ENCODE measurements at places on chromosomes 6 and 20.

DNA sequence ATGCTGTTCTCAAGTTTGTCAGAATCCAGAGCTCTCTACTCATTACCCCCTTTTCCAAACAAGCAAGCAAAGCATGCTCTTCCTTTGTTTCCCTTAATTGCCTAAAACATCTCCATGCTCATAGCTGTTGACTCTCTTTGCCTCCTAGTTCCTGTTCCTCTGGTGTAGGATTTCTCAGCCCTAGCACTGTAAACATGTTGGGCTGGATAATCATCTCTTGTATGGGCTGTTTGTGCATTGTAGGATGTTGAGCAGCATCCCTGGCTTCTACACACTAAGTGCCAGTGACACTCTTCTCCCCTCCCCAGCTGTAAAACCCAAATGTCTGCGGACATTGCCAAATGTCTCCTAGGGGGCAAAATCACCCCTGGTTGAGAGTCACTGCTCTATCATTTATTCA is 14.0 kb downstream of the PPARD start:
- no peak for DNase-seq

GRCh38 chr6:163319609-163320366 is 94.7 kb upstream of the QKI start:
- DNase-seq = no peak

GRCh38 chr6:100096341-100096740 is 102.3 kb upstream of the MCHR2 start:
- DNase-seq = no peak

GRCh38 chr6:3393836-3394202 is 63.0 kb downstream of the SLC22A23 start:
- no peak for DNase-seq

GRCh38 chr6:122530440-122531046 is 58.9 kb upstream of the SERINC1 start:
- peak; percentile 56 for DNase-seq

GRCh38 chr20:38217791-38218565 is 42.6 kb downstream of the KIAA1755 start:
- DNase-seq = no peak

DNA sequence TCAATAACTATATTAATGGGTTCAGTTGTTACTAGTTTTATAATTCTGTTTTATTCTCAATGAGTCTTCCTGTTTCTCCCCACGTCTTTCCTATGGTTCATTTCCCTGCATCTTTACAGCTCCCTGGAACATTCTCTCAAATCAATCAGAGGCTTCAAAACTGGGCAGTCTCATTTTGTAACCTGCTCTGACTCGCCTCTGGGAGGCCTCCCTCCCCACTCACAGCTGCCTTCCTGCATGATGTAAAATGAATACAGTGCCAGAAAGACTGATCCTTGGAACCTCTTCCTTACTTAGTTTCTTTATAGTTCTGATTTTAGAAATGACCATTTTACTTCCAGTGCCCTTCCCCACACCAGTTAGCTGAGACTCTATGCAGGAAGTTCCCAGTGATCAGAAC is 103.9 kb downstream of the ESR1 start:
- no peak for DNase-seq

- no peak for DNase-seq
These were observed 507 bp upstream of the RIPPLY2 start for GRCh38 chr6:83852528-83853177.

- no peak for DNase-seq
These were observed 34.6 kb upstream of the MAPK13 start for GRCh38 chr6:36095497-36096391.

- no peak for DNase-seq
These were observed 2.8 kb upstream of the MAPK13 start for GRCh38 chr6:36127462-36128016.

DNA sequence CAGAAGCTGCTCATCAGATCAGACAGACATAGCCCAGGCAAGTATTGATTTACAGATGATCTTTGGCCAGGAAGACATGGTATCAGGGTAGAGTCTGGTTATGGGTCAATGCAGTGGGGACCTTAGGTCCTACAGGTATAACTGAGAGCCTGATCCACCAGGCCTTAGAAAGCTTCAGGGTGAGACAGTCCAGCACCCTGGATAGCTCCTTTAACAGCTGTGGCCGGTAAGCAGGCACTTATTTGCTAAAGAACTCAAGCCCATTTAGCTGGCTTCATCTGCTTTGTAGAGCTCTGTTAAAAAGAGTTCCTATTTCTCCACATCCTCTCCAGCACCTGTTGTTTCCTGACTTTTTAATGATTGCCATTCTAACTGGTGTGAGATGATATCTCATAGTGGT is 39.6 kb downstream of the ESR1 start:
- no peak for DNase-seq

GRCh38 chr6:139423971-139424667 is 49.7 kb upstream of the CITED2 start:
- peak; percentile 7 for DNase-seq

DNA sequence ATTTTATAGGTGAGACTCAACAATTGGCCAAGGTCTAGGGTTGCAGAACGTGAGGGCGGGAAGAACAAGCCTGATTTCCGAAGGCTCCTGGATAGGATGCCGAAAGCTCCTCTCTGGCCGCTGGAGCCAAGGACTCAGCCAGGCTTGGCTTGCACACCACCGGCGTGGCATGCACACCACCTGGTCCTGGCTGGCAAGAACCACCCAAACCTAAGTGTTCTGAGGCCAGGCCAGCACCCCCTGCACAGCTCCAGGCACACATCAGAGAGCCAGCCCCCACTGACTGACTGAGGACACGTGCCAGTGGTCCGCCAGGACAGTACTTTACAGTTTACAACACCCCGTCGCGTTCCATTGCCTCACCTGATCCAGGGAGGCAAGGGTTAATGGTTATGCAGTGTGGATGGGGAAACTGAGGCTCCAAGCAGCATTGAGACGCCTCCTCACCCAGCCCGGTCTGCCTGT is 414 bp downstream of the TGM2 start:
- no peak for DNase-seq

- DNase-seq = no peak
These were observed 212.4 kb downstream of the LY86 start for GRCh38 chr6:6801005-6801335.

GRCh38 chr20:34452281-34452982 is 63.8 kb upstream of the DYNLRB1 start:
- DNase-seq = no peak

GRCh38 chr6:131052181-131052580 is 10.9 kb downstream of the EPB41L2 start:
- DNase-seq = no peak

GRCh38 chr6:44935693-44936300 is 392.3 kb upstream of the RUNX2 start:
- DNase-seq = no peak

DNA sequence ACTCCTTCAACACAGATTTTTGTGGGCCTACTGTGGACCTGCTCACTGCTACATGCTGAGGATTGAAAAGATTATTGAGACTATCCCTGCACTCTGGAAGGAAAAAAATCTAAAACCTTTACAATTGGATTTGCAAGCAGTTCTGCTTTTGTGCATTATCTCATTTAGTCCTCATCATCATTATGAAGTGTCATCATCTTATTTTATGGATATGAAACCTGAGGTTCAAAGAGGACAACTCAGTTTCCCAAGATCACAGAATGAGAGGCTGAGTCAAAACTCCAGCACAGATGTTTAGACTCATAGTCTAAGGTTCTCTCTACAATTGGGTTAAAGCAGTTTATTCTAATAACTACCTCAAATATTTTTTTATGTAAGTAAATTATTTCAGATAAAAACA is 160.2 kb upstream of the MARCKS start:
- DNase-seq = no peak

DNA sequence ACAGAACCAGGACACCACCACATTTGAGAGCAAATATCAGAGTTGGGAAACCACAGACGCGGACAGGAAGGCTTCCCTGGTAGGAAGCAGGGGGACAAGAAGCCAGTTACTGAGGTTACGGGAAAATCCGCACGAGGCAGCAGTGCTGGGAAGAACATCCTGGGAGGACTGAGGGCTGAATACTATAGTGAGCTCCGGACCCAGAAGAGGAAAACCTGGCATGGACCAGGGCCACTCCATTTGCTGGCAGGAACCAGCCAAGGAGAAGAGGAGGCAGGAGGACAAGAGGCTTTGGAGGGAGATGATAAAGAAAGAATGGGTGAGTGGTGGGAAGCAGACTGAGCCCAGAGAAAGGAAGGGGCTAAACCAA is 6.1 kb upstream of the DSN1 start:
- no peak for DNase-seq

GRCh38 chr20:57772349-57772964 is 62.6 kb upstream of the PMEPA1 start:
- DNase-seq = no peak

GRCh38 chr20:5741089-5741488 is 9.1 kb upstream of the SHLD1 start:
- DNase-seq = no peak

DNA sequence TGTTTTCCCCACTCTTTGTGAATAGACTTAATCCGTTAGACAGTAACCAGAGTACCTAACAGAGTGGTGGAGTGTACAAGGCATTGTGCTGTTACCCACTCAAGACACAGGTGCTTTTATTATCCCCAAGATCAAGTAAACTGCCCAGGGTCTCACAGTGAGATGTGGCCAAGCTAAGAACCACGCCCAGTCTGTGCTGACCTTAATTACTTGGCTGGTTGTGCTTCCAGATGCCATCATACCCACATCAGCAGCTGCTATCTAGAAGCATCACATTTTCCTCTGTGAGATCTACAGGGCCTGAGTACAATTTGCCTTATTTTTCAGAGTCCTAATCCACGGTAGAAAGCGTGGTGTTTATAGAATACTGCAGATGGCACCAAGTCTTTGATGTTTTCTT is 70.3 kb downstream of the GFRA4 start:
- DNase-seq = no peak

- no peak for DNase-seq
These were observed 493 bp downstream of the CD83 start for GRCh38 chr6:14118091-14118439.

- no peak for DNase-seq
These were observed 10.9 kb downstream of the ITPR3 start for GRCh38 chr6:33631971-33632557.

DNA sequence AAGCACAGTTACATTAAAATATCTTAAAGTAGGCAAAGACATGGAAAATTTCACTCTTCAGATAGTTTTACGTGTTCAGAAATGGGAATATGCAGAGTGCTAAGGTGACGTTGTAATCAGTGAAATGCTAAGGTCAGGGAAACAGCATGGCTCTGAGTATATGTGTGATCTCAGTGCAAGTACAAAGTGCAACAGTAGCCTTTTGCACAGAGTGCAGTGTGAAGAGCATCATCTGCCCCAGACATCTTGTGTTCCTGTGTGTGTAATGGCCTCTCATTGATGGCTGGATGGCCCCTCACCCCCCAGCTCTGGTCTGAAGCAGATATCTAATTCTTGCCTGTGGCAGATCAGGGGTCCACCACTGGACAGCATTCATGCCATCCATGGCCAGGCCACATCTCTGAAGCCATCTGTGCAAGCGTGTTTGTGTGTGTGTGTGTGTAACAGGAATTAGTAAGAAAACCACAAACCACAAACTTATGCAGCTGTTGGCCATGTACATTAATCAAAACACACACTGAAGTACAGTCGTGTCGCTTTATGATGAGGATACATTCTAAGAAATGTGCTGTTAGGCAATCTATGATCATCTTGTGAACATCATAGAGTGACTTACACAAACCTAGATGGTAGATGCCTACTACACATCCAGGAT is 165.1 kb downstream of the RALGAPA2 start:
- no peak for DNase-seq

GRCh38 chr20:63122626-63123025 is 93.3 kb downstream of the YTHDF1 start:
- DNase-seq = no peak

- DNase-seq = no peak
These were observed 31.8 kb downstream of the SNRNP48 start for GRCh38 chr6:7621761-7622160.

DNA sequence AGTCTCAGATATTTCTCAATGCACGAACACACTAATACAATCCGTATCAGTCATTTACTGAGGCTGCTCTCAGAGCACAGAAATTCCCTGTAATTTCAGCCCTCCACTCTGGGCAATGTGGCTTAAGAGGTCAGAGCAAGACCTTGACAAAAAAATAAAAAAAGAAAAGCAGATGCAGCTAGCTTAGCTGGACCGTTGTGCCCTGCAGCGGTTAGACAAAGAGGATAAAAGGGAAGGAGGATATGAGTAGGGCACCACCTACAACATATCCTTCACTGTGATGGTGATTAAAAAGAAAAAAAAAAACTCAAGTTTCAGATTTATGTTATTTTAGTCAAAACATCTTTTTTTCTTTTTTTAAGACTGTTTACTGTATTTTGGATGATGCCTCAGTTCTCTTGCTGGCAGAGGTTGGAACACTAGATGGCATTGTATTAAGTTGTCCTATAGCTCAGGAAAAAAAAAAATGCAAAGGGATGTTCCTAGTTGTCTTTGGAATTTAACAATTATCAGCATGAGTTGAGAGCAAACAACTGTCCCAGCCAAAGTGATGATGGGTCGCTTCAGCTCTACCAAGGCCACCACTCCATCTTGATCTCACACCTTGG is 59.9 kb downstream of the ANKEF1 start:
- no peak for DNase-seq

DNA sequence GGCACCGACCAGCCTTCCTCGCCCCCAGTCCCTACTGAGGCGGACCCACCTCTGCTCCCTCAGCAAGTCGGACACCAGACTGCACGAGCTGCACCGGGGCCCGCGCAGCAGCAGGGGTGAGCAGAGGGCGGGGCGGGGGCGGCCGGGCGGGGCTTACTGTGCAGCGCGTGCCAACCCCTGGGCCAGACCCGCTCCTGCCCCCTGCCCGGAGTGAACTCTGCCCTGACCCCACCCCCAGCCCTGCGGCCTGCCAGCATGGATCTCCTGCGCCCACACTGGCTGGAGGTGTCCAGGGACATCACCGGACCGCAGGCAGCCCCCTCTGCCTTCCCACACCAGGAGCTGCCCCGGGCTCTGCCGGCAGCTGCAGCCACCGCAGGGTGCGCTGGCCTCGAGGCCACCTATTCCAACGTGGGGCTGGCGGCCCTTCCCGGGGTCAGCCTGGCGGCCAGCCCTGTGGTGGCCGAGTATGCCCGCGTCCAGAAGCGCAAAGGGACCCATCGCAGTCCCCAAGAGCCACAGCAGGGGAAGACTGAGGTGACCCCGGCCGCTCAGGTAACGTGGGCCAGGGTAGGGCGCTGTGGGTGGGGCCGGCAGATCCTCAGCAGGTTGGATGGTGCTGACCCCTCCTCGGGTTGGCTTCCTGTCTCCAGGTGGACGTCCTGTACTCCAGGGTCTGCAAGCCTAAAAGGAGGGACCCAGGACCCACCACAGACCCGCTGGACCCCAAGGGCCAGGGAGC is 1.5 kb upstream of the SLC2A4RG start:
- DNase-seq = no peak
